ENCODE measurements at places on chromosomes 4 and X. TPM values are rescaled to one million over a fixed set of nuclear protein-coding genes. Genes with fewer than 3 reads are reported as not detected.

The JCHAIN gene
- total RNA-seq: not detected

The RAB33A gene
- total RNA-seq: 0.19 TPM

The CCSER1 gene
- not detected for total RNA-seq

The EPHA5 gene
- 0.17 TPM for total RNA-seq

The PPBP gene
- 0.21 TPM for total RNA-seq

The CENPVL2 gene
- total RNA-seq: not detected

The RTL9 gene
- total RNA-seq: 0.09 TPM

The SPANXN4 gene
- not detected for total RNA-seq

The P2RY10 gene
- not detected for total RNA-seq

All from A549 treated with Mapracorat at 1 μM for 4 hours (cell line).